Activated naive CD4-positive, alpha-beta T cell (primary cell): ENCODE measurements at places on chromosomes 5 and 9.

- DNase-seq, result no peak
Observed at GRCh38 chr9:127430415-127430814, 6.2 kb downstream of the ZNF79 start.

GRCh38 chr5:55175781-55176175, 2.8 kb upstream of the CDC20B start:
- DNase-seq, result no peak

DNA sequence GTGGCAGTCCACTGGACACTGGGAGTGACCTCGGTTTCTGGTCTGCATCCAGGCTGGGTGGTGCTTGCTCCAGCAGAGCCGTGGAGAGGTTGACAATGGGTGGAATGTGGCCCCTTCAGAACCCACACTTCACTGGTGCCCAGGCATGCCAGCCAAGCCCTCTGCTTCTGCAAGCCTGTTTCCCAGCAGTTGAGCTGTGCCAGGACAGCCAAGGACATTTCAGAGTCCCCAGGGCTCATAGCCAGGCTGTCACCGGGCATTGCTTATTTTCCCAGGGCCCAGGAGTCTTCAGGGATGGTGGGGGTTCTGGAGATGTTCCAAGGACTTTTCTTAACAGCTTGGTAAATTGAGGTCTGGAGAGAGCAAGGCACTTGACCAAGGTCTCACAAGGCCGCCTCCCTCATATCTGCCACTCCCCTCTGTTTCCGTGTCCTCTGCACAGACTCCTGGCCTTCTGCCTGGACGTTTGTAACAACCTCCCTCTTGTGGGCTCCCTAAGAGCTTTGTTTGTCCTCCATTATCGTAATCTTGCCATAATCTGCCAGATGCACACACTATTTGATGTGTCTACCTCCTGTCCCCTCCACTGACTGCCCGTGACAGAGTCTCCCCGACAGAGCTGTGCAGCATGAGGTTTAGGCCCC, 3.8 kb upstream of the NDST1 start:
- DNase-seq, result no peak

DNA sequence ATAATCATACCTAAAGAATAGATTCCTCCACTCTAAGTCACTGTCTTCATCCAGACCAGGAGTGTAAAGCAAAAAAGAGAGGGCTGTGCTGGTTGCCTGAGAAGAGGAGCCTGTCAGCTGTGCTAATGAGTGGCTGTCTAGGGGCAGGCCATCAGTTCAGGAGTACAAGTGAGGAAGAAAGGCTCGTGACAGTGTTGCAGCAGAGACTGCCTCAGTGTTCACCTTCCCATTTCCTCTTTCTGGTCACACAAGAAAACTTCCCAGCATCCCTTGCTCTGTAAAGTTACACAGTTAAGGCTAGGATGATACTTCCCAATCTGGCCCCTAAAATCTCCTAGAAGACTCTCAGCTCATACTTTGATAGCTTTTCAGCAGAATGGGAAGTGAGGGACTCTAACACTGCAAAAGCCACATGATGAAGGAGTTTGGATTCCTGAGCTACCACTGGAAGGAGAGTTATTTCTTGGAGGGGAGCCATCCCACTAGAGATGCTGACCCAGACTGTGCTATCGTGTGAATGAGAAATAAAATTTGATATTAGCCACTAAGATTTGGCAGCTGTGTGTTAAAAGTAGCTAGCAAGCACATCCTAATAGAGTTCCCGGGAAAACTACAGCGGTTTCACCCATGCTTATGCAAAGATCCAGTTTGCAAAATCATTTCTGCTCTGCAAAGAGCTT, 67.1 kb downstream of the ADAMTS12 start:
- DNase-seq, result no peak

GRCh38 chr5:76983468-76983867, 30.6 kb downstream of the CRHBP start:
- no peak for DNase-seq

GRCh38 chr5:148005788-148006520, 57.8 kb upstream of the SPINK5 start:
- DNase-seq, result no peak

- DNase-seq, result no peak
Observed at GRCh38 chr9:128251732-128252100, 24.1 kb downstream of the GOLGA2 start.

- DNase-seq, result no peak
Observed at GRCh38 chr9:116471093-116471906, 215.8 kb upstream of the TRIM32 start.

GRCh38 chr9:86349271-86349670, 4.9 kb downstream of the TUT7 start:
- DNase-seq, result no peak
